ENCODE measurements at places on chromosomes 4 and X.

DNA sequence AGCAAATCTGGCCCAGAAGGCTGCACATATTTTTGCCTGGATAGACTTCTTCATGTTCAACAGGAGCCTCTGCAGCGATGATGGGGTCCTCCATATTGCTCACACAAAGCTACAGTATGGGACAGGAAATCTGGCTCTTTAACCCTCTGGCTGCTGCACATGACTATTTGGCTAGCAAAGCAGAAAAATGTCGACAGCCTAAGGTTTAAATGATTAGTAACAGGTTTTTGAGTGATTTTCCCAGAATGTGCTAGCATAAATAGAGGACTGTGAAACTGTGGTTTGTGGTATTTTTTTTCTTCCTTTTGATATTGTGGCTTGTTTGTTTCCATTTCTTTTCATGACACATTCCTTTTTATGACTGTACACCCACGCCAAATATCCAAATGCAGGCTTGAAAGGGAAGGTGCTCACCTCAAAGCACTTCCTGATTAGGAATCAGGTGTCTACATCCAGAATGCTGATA is 120.2 kb upstream of the GK2 start:
- no peak for DNase-seq

DNA sequence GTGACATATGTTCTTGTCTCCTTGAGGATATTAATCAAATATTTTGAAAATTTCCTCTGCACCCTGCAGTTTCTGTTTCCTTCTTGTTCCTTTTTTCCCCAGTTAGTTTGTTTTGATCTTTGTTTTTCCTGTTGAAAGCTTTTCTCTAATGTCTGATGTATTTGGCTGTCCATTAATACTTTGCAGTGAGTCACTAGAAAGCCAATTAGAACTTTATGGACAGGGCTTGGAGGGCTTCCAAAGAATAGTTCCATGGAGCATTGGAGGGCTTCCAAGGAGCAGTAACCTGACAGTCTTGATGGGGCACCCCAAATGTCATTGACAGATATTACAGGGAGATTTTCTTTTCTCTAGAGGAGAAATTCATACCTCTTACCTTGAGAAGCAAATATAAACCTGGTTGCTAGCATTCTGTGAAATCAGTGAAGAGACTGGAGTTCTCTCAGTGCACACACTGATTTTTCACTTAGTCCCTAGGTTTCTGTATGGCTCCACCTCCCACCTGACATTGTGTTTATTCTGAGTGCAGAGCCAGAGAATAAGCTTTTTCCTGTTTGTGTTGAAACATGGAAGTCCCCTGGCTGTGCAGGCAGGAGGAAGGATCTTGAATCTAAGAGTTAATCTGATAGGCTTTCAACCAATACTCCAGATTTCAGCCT is 26.5 kb downstream of the SPARCL1 start:
- no peak for DNase-seq

DNA sequence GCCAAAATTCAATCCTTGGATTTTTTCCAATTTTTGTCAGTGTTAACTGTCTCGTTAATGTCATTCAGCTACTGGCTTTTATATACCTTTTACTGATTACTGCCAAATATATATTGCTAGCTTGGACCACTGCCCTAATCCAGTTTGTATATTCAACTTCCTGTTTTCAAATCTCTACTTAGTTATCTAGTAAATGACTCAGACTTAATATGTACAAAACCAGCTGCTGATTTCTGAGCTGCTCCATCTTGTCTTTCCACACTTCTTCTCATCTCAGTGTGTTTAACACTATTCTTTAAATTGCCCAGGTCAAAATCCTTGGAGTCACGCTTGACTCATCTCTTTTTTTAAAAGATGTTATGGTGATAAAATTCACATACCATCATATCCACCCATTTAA is 1196.7 kb downstream of the RAPGEF2 start:
- DNase-seq: no peak

DNA sequence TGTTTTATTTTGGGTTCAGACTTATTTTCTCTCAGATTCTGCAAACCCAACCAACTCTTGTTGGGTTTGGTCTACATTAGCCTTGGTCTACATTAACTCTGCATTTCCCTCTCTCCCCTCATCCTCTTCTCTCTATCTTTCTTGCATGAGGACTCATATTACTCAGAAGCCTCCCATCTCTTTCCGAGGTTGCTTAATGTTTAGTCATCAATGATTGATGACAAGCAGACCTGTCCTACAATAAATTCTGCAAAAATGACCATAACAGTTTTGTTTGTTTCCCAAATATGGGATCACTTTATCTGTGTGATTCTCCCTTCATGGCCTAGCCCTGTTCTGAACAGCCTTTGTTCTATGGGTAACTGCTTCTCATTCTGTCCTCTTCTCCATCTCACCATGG is 75.2 kb downstream of the GABRB1 start:
- DNase-seq: no peak

DNA sequence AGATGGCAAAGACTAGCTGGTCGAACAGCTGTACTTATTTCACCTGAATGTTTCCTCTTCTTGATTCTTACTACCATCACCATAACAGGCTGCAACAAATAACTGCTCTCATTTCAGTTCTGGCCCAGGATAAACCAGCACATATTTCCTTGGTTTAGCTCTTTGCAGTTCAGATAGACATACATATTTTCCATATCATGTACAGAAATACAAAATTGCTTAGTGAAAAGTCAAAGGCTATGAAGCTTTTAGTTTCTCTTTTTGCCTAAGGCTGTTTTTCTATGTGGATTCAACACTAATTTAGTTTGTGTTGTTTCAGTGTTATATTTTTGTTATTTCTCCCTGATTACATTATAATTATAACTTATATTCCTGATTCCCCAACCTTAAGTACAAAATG is 103.6 kb upstream of the BMP3 start:
- DNase-seq: peak; percentile 0

GRCh38 chrX:100864657-100865391 is 9.3 kb downstream of the NOX1 start:
- DNase-seq: peak; percentile 2

- DNase-seq: no peak
These were observed 92.2 kb downstream of the LPAR4 start for GRCh38 chrX:78839711-78840110.

DNA sequence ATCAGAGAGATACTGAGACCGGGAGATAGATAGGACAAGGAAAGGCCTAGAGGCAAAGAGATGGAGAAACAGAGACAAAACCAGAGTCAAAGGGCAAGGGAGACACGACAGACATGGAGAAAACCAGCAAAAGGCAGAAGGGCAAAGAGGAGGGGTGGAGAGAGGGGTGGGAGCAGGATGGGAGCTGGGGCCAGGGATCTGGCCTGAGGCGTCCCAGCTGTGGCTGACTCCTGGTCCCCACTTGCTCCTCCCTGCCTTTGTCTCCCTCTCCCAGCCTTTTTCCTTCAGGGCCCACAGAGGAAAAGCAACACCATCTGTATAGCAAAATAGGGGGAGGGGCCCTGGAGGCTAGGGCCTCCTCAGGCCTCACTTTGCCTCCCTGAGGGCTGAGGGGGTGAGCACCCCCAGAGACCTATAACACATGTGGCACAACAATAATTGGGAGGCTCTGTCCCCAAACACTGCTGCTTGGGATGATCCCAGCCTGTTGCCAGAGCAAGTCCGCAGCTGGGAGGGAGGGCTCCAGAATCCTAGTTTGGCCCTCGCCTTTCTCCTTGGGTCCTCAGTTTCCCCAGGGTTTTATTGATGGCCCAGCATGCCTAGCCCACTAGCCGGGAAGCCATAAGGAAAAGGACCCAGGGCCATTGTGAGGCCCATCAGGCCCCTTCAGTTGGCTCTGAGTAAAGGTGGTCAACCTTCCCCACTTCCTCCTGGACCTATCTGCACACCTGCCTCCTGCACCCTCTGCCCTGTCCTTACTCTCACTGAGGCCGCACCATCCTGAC is 96.8 kb downstream of the PJA1 start:
- DNase-seq: no peak

DNA sequence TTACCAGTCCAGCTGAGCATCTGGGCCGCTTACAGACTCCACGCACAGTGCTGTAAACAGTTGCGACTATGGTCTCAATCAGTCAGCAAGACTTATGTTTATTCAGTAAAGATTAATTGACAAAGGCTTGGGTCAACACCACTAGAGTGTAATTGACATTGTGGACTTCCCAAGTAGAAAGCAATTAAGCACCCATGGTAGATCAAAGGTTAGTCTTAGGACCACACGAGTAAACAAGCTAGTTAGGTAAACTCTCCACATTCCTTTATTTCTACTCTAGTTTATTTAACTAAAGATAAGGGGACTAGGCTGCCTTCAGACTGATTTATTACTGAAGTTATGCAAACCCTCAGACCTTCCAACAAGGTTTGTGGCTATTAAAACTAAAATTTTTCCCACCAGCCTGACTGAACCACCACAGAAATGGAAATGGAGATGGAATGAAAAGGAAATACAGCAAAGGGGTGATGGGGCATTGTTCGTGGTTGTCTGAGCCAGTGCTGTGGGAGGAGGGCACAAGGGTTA is 44.2 kb downstream of the MTHFD2L start:
- DNase-seq: no peak

GRCh38 chrX:3462166-3462508 is 115.7 kb upstream of the MXRA5 start:
- DNase-seq: no peak

GRCh38 chr4:89351201-89351600 is 43.6 kb upstream of the GPRIN3 start:
- DNase-seq: no peak

DNA sequence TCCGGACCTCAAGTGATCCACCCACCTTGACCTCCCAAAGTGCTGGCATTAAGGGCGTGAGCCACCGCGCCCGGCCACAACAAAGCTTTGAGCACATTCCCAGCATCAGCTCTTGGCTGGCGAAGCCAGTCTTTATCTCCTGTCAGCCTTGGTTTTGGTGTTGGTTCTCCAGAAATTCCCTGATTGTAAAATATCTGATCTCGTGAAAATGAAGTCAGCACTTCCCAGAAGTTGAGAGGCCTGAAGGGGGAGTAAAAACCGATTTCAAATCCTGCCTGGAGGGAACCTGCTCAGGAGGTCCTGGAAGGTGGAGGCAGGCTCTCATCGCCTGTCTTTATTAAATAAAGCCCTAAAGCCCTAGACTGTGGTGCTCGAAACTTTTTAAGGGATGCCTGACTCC is 33.6 kb downstream of the PTTG2 start:
- DNase-seq: no peak

GRCh38 chr4:165359506-165359905 is 19.3 kb upstream of the CPE start:
- no peak for DNase-seq

- no peak for DNase-seq
These were observed 97.8 kb downstream of the TMEM47 start for GRCh38 chrX:34559325-34559724.

- no peak for DNase-seq
These were observed 393.8 kb upstream of the FSTL5 start for GRCh38 chr4:162557516-162558106.

GRCh38 chrX:111504941-111505340 is 6.5 kb upstream of the SERTM2 start:
- DNase-seq: no peak

GRCh38 chr4:121551881-121552280 is 144.9 kb downstream of the ANXA5 start:
- no peak for DNase-seq

GRCh38 chr4:16450724-16451123 is 224.5 kb upstream of the TAPT1 start:
- DNase-seq: no peak

GRCh38 chr4:107853444-107854355 is 29.0 kb downstream of the SGMS2 start:
- DNase-seq: peak; percentile 28

- DNase-seq: no peak
These were observed 18.7 kb upstream of the FMR1NB start for GRCh38 chrX:147962476-147962875.

DNA sequence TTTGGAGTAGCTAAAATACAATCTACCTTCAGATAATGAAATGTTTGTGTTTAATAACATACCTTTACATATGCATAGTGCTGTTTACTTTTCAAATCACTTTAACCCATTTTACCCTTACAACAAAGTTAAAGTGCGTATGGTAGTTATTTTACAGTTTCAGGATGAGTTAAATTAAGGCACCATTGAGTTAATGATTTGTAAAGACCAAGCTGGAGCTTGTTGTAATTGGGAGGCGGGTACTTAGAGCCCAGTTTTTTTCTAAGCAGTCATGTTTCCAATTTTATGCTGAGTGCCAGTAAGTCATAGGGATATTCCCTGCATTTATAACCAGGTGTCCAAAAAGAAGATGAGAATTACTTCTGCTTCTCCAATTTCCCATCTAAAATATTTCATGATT is 84.2 kb upstream of the NRK start:
- no peak for DNase-seq

- no peak for DNase-seq
These were observed 30.4 kb downstream of the CLDN34 start for GRCh38 chrX:9997524-9997923.

DNA sequence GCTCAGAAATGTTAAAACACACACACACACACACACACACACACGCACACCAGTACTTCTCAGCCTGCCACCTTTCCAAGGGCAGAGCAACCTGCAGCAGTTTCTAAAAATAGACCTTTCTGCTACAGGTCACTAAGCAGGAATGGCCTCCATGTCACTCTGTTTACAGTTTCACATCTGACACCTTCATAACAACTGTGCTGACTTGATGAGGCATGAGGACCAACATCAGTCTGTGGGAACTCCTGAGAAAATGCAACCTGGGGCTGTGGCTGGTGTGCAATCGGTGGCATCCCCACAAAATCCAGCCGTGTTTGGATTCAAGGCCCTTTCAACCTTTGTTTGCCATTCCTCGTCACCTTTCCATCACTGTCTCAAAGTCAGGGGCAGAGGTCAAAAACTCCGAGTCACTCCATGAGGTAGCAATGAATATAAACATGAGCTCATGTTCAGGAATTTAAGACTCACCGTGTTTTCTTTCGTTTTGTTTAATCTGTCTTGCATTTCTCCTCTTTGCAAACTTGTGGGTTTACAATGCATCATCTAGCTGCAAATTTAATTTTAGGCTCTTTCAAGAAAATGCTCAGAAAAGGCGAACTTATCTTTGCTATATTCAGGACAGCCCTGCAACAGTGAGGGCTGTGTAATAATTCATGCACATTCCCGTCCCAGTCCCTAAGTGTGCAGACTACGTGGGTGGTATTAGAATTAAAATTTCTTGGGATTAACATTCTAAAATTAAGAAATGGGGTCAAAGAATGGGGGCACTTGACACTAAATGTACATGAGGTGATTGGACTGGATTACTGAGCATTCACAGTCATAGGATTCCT is 135.3 kb downstream of the SHROOM3 start:
- DNase-seq: no peak

DNA sequence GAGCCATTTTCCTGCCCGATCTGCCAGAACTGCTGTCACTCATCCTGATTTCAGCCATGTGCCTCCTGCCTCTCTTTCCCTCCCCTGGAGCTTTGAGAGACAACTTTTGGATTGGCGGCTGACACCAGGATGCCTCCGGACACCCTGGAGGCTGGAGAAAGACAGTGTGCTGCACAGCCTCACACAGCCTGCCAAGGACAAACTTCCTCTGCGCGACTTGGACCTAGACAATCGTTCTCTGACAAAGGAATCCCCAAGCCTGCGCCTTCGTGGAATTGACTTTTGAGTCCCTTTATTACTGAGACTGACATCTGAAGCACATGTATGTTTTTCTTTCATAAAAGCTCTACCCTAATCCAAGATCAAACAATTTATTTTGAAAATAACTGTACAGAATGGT is 10.8 kb upstream of the LDB2 start:
- no peak for DNase-seq

All from HS-5 (cell line).